Activated CD4-positive, alpha-beta T cell treated with anti-CD3 and anti-CD28 coated beads, Interleukin-2, amount 10 ng/mL, durations not matched to agents 7 days and 5 days (primary cell): ENCODE measurements at places on chromosomes 5 and 9.

- H3K27me3 ChIP-seq, result peaks cover 11% of the 10 kb centered on the region
- no peaks in the 10 kb centered on the region for H3K36me3 ChIP-seq
- no peak overlapping the region for H3K27ac ChIP-seq
- no peak overlapping the region for H3K4me3 ChIP-seq
- peaks cover 2% of the 10 kb centered on the region for H3K4me1 ChIP-seq
Observed at GRCh38 chr9:38088006-38088925, 19.2 kb upstream of the SHB start.

DNA sequence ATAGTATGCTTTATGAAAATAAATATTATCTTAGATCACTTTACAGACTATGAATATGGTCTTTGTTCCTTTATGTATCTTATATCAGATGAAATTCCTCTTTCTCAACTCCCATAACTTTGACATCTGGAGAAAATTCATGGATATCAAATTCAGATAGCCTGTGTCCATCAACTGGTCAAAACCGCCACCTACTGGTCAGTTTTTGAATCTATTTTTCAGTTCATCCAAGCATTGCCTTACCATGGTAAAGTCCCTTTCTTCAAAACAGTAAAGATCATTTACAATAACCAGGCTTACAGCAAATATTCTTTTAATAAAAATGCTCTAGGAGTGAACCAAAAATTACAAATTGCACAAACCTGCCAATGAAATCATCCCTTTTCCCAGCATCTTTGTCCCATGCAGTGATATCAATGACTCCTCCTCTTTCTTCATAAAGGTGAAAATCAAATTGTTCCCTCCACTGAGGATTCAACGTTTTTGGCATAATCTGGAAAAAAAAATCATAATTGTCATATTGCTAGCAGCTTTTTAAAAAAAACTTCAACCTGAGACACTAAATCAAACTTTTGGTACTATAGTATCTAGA lies 290.5 kb downstream of the SLF1 start:
- H3K27ac ChIP-seq, result no peak overlapping the region
- no peaks in the 10 kb centered on the region for H3K4me1 ChIP-seq
- H3K4me3 ChIP-seq, result no peak overlapping the region
- H3K27me3 ChIP-seq, result no peaks in the 10 kb centered on the region
- H3K36me3 ChIP-seq, result no peaks in the 10 kb centered on the region
- DNase-seq, result no peak

DNA sequence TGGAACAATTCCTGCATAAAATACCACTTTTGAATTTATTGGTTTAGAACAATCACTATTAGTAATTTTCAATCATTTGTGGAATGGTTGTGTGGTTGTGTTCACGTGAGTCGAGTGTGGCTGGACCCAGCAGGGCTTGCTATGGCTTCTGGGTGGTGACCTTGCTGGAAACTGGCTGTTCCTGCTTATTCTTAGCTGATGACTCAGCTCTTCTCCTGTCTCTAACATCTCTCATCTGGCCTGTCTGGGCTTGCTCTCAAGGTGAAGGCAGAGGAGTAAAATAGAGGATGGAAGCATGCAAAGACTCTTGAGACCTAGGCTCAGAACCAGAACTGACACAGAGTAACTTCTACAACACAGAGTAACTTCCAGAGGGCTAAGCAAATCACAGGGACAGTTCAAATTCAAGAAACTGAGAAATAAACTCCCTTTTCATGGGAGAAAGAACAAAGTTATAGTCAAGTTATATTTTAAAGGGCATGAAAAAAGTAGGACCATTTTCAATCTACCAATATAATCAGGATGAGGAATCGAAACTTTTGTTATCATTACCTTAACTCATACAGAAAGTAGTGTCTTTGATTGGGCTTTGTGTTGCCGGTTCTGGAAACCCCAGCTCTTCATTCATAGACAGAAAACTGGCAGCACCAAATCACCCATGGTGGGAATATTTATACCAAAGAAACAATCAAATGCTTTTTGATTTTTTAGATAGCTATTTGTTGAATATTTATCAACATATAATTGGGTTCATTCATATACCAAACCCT lies 665.1 kb downstream of the CDH18 start:
- no peaks in the 10 kb centered on the region for H3K36me3 ChIP-seq
- no peak for DNase-seq
- H3K4me1 ChIP-seq, result no peaks in the 10 kb centered on the region
- H3K4me3 ChIP-seq, result no peak overlapping the region

DNA sequence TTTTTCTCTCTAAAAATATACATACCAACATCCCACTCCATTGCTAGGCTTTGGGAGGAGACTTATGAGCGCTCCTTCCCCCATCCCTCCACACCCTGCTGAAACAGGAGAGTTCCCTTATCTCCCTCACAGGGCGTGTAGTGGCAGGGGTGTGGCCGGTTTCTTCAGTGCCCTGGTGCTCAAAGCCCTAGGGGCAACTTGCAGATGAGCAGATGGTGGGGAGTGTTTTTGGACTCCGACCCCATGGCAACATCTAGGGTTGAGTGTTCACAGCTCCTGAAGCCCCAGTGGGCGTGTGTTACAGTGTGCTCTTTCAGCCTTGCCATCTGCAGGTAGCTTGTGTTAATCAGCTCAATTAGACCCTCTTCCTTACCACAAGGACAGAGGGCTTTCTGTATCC lies 409.5 kb downstream of the MAT2B start:
- no peaks in the 10 kb centered on the region for H3K36me3 ChIP-seq
- peaks cover 18% of the 10 kb centered on the region for H3K4me1 ChIP-seq
- H3K27ac ChIP-seq, result no peak overlapping the region
- H3K27me3 ChIP-seq, result no peaks in the 10 kb centered on the region

DNA sequence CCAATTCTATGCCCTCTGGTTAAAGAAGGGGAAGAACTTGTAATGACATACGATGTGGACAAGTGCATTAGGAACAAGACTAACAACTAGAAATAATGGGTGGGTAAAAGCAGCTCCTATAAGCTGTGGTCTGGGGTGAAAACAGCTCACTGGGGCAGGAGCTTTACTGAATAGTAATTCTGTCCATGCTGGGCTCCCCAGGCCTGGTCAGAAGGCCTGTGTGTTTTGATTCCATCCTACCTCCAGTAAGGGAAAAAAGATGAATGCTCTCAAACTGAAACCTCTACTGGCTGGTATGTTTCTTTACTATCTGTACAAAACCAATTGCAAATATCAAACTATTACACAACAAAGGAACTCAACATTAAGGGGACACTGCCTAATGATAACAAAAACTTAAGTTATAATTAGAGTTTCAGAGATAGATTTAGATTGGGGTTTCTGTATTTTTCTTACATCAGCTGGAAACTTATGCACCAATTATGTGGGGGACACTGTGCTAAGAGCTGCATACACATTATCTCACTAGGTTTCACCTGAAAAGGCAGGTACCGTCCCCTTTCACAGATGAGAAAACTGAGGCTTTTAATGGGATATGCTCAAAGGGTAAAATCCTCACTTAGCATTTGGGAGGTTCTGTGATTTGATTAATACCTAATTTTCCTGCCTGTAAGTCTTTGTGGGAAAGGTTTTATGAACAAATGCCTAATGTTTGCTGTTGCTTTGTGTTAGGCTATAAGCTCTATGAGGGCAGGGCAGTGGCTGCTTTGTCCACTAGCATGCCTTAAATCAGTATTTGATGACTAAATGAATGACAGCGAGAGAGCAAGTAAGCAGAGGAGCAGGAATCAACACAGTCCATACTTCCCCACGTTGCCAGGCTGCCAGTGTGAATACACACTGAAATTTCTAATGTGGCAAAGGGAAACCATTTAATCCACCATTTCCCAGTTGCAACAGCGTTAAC lies 53.6 kb downstream of the ELL2 start:
- H3K27me3 ChIP-seq, result no peaks in the 10 kb centered on the region
- no peak overlapping the region for H3K4me3 ChIP-seq
- H3K36me3 ChIP-seq, result peaks cover 15% of the 10 kb centered on the region

- no peaks in the 10 kb centered on the region for H3K36me3 ChIP-seq
- H3K27ac ChIP-seq, result no peak overlapping the region
- peaks cover 2% of the 10 kb centered on the region for H3K4me1 ChIP-seq
Observed at GRCh38 chr9:12771891-12772290, 2.9 kb upstream of the LURAP1L start.

DNA sequence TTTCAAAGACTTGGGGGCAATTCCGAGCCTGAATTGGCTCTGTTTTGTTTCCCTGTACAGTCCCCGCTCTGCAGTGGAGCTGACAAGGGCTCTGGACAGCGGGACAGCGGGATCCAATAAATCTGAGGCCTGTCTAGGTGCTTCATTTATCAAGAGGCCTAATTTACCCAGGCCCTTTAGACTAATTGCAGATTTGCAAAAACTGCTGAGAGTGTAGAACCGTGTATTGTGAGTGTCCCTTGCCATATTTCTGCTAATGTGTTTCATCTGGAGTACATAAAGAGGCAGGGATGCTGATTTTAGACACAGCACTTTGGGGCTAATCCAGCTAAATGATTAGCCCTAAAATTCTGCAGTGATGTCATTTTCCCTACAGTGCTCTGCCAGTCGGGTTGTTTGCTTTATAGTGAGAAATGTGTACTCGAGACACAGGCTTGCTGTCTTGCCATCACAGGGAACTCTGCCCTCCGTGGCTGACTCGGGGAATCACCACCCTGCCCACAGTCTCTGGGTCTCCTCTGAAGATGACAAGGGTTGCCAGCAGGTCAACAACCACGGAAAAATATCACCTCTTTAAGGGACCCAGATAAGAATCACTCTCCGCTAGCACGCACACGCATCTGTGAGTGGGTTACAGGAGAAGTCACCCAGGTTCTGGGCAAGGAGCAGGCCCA lies 592.0 kb downstream of the BNC2 start:
- H3K36me3 ChIP-seq, result no peaks in the 10 kb centered on the region
- no peak for DNase-seq
- H3K27ac ChIP-seq, result no peak overlapping the region
- no peaks in the 10 kb centered on the region for H3K4me1 ChIP-seq

- DNase-seq, result no peak
- H3K27me3 ChIP-seq, result no peaks in the 10 kb centered on the region
- no peaks in the 10 kb centered on the region for H3K4me1 ChIP-seq
- H3K36me3 ChIP-seq, result no peaks in the 10 kb centered on the region
- no peak overlapping the region for H3K27ac ChIP-seq
- no peak overlapping the region for H3K4me3 ChIP-seq
Observed at GRCh38 chr5:4313138-4313537, 717.5 kb downstream of the IRX1 start.

DNA sequence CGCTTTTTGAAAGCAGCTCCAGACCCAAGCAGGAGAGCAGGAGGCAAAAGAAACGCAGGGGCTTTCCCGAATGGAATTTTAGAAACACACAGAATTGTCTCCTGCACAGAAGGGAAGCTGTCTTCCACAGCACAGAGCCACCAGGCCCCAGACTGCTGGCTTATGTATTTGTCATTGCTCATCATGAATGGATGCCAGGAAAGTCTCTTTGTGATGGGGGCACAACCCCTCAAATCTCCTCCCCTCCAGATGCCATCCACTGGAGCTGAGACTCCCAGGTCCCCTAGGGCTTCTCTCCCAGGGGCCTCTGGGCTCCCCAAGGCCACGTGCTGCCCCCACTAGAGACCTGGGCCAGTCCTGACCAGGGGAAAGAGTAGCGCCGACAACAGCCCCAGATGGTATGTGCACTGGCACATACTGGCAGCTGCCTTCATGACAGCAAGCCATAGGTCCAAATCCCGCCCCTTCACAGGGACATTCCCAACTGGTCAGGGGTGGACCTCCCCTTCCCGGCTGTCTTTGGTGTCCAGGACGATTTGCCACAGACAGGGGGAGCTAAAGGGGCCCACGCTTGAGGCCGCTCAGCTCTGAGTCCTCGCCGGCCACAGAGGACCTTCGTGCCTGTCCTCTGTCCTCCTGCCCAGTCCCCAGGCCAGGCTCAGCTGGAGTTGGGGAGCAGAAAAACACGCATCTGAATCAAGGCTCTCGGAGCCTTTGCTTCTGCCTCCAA lies 127.8 kb downstream of the KCNIP1 start:
- H3K4me3 ChIP-seq, result no peak overlapping the region
- H3K27me3 ChIP-seq, result peaks cover 14% of the 10 kb centered on the region
- H3K4me1 ChIP-seq, result peaks cover 14% of the 10 kb centered on the region
- H3K36me3 ChIP-seq, result no peaks in the 10 kb centered on the region
- H3K27ac ChIP-seq, result no peak overlapping the region

DNA sequence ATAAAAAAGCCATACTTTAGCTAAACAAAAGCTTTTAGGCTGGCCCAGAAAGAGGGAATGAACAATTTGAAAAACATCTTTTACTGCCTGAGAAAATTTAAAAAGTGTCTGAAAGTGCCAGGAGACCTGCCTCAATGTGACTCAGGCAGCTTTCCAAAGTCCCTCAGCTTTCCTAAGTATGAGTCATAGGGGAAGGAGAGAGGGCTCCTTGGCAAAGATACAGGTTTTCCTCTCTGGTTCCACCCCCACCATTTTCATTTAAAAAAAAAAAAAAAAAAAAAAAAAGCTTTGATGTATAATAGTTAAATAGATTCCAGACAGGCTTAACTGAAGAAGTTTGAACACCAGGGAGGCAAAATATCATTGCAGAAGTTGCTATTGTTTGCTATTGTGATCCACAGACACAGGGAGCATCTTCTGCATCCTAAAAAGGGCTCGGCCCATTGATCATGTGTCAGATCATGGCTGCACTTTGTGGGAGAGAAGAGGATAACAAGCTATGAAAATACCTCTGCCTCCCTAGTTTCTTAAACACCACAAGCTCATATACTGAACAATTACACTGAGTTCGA lies 71.5 kb downstream of the MRPS27 start:
- no peak overlapping the region for H3K27ac ChIP-seq
- H3K4me3 ChIP-seq, result no peak overlapping the region
- H3K4me1 ChIP-seq, result peaks cover 23% of the 10 kb centered on the region
- peaks cover 5% of the 10 kb centered on the region for H3K36me3 ChIP-seq

GRCh38 chr9:137977571-137978261 lies 100.1 kb downstream of the CACNA1B start:
- no peak overlapping the region for H3K27ac ChIP-seq
- no peak overlapping the region for H3K4me3 ChIP-seq
- peaks cover 5% of the 10 kb centered on the region for H3K27me3 ChIP-seq
- DNase-seq, result no peak
- H3K36me3 ChIP-seq, result no peaks in the 10 kb centered on the region

DNA sequence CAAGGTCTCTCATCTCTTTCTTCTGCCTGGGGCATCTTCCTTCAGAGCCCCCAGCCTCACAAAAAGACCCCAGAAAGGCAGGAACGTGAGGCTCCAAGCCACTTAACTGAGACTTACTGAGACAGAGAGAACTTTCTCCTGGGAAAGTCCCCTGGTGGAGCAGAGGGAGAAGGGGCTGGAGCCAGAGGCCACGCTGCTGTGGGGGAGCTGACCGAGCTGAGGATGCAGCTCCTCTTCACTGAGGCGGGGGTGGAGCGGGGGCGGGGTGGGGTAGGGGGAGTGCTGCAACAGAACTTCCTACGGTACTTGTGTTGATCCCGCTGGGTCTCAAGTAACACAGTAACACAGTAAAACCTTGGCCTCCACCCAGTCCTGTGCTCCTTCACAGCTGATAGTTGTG lies 204.0 kb downstream of the FSTL4 start:
- H3K4me1 ChIP-seq, result no peaks in the 10 kb centered on the region
- H3K27ac ChIP-seq, result no peak overlapping the region
- H3K27me3 ChIP-seq, result peaks cover 20% of the 10 kb centered on the region
- no peaks in the 10 kb centered on the region for H3K36me3 ChIP-seq
- no peak overlapping the region for H3K4me3 ChIP-seq

DNA sequence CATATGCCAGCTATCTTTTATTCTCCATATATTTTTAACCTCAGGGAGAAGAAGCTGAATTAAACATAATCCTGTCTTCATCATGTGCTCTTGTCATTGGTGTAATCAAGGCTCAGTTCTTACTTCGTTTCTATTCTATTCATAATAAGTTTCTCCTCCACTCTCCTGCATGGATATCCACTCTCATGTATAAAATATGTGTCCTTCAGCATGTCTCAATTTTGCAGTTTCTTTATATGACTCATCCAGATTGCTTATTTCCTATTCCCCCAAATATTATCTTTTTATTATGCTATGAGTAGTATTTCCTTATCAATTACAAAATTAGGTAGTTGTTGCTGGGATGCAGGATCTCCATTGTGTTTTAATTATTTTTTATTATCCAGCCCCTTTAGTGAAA lies 643.7 kb upstream of the ACO1 start:
- DNase-seq, result no peak
- H3K27ac ChIP-seq, result no peak overlapping the region
- no peak overlapping the region for H3K4me3 ChIP-seq
- no peaks in the 10 kb centered on the region for H3K36me3 ChIP-seq
- no peaks in the 10 kb centered on the region for H3K4me1 ChIP-seq
